ENCODE measurements at places on chromosomes 11 and 22. TPM values are rescaled to one million over a fixed set of nuclear protein-coding genes. Genes with fewer than 3 reads are reported as not detected.

- no peaks in the 10 kb centered on the region for H3K36me3 ChIP-seq
- H3K27me3 ChIP-seq = peaks cover 6% of the 10 kb centered on the region
- H3K27ac ChIP-seq = no peak overlapping the region
- H3K4me3 ChIP-seq = no peak overlapping the region
Measured at GRCh38 chr11:45184640-45185039, 38.2 kb downstream of the PRDM11 start.

Gene P2RX6
- total RNA-seq = 0.50 TPM

DNA sequence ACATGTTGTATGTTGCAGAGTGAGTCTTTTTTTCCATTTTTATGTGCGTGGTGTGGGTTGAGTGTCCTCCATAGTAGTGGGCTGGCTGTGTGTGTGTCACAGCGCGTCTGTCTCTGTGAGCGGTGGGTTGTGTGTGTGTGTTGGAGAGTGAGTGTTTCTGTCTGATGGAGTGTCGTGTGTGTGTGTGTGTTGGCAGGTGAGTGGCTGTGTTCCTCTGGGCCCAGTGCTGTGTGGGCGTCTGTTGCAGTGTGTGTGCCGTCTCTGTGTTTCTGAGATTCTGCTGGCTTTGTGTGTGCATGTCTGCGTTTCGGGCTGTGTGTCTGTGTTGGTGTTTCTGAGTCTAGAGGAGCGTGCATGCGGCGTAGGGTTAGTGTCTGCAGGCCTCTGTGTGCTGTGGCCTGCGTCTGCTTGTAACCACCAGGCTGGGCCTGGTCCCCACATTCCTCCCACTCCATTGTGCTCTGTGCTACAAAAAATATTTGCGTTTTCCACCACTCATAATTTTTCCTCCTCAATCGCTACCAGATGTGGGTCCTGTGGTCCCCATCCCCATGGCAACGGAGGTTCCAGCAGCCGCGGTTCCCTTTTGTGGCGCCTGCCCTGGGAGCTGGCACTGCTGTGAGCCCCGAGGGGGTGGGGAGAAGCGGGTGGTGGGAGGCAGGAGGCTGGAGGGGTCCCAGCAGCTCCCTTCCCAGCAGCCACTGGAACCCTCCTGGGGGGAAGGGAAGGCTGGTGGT is 15.2 kb downstream of the SCARF2 start:
- no peak for DNase-seq
- H3K27ac ChIP-seq = no peak overlapping the region

DNA sequence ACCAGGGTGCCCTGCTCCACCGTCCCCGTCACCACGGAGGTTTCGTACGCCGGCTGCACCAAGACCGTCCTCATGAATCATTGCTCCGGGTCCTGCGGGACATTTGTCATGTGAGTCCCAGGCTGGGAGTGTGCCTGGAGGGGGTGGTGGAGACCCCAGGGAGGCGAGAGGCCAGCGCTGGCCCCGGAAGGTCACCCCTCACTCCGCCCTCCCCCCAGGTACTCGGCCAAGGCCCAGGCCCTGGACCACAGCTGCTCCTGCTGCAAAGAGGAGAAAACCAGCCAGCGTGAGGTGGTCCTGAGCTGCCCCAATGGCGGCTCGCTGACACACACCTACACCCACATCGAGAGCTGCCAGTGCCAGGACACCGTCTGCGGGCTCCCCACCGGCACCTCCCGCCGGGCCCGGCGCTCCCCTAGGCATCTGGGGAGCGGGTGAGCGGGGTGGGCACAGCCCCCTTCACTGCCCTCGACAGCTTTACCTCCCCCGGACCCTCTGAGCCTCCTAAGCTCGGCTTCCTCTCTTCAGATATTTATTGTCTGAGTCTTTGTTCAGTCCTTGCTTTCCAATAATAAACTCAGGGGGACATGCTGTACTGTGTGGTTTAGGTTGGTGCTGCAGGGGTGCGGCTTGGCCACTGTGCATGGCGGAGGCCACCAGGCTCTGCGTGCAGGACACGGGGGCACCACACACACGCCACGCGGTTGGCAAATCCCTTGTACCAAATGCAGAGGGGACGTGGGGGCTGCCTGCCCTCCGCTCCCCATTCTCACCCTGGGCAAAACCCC is 35.4 kb downstream of the MUC2 start:
- no peaks in the 10 kb centered on the region for H3K36me3 ChIP-seq
- H3K27me3 ChIP-seq = no peaks in the 10 kb centered on the region
- no peaks in the 10 kb centered on the region for H3K4me1 ChIP-seq
- no peak for DNase-seq

DNA sequence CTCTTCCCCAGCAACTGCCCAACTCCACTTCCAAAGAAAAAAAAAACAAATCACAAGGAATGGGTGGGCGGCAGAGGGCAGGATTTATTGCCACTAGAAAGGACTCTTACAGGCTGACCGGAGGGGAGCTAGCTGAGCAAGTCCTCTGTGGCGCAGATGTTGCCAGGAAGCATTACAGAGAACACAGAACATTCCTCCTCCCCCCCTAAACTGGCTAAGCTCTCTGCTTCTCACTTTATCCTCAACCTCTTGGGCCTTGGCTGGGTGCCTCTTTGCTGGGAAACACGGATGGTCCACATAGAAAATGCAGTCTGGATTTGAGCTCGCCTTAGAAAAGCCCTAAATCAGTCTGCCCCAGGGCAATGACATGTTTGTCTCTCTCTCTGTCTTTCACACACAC is 12.6 kb upstream of the FJX1 start:
- no peak for DNase-seq
- no peak overlapping the region for H3K27ac ChIP-seq
- H3K36me3 ChIP-seq = no peaks in the 10 kb centered on the region
- H3K4me1 ChIP-seq = no peaks in the 10 kb centered on the region

Gene OMP
- not detected for total RNA-seq

DNA sequence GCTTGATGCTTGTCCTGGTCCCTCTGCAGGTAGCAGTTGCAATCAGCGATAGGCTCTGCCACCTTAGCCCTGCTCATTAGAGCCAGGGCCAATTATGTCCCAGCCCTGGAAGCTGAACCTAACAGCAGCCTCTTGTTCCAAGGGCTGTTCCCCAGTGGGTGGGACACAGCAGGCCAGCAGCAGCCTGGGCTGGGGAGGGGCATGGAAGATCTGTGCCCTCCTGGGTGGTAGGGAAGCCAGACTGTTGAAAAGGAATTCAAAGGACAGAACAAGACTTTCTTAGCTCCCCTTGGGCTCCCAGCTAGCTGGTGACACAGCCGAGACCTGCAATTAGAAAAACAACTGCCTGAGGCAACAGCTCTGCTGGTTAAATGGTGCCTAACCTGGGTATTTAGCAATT is 17.4 kb downstream of the DRD2 start:
- H3K4me1 ChIP-seq = no peaks in the 10 kb centered on the region
- peaks cover 6% of the 10 kb centered on the region for H3K27me3 ChIP-seq
- H3K36me3 ChIP-seq = no peaks in the 10 kb centered on the region
- no peak overlapping the region for H3K4me3 ChIP-seq
- DNase-seq = no peak

DNA sequence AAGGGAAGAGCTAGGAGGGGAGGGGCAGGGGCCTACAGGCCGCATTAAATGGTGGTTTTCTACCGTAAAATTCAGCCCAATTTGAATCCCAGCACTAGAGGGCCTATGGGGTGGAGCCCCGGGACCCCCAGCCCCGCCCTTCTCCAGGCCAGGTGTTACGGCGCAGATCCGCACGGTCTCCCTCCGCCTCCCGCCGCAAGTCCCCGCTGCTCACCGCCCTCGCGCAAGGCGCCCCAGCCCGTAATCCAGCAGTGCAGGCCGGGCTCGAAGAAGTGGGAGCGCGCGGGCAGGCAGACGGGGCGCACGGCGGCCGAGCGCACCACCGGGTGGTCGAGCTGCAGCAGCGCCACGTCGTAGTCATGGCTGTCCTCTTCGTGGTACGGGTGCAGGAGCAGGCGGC is 17.3 kb downstream of the KCTD17 start:
- H3K36me3 ChIP-seq = no peaks in the 10 kb centered on the region
- no peak for DNase-seq
- H3K4me1 ChIP-seq = no peaks in the 10 kb centered on the region
- H3K4me3 ChIP-seq = no peak overlapping the region
- no peak overlapping the region for H3K27ac ChIP-seq

GRCh38 chr11:45457649-45458048 is 171.5 kb upstream of the SYT13 start:
- no peaks in the 10 kb centered on the region for H3K36me3 ChIP-seq
- H3K4me3 ChIP-seq = no peak overlapping the region
- H3K27me3 ChIP-seq = peaks cover 6% of the 10 kb centered on the region
- DNase-seq = no peak
- H3K4me1 ChIP-seq = no peaks in the 10 kb centered on the region
- H3K27ac ChIP-seq = no peak overlapping the region

- H3K36me3 ChIP-seq = peaks cover 2% of the 10 kb centered on the region
- H3K4me3 ChIP-seq = no peak overlapping the region
- H3K4me1 ChIP-seq = no peaks in the 10 kb centered on the region
- no peak overlapping the region for H3K27ac ChIP-seq
Measured at GRCh38 chr11:60679879-60680278, 19.5 kb upstream of the MS4A8 start.
